ENCODE measurements at places on chromosomes 6 and 20.

DNA sequence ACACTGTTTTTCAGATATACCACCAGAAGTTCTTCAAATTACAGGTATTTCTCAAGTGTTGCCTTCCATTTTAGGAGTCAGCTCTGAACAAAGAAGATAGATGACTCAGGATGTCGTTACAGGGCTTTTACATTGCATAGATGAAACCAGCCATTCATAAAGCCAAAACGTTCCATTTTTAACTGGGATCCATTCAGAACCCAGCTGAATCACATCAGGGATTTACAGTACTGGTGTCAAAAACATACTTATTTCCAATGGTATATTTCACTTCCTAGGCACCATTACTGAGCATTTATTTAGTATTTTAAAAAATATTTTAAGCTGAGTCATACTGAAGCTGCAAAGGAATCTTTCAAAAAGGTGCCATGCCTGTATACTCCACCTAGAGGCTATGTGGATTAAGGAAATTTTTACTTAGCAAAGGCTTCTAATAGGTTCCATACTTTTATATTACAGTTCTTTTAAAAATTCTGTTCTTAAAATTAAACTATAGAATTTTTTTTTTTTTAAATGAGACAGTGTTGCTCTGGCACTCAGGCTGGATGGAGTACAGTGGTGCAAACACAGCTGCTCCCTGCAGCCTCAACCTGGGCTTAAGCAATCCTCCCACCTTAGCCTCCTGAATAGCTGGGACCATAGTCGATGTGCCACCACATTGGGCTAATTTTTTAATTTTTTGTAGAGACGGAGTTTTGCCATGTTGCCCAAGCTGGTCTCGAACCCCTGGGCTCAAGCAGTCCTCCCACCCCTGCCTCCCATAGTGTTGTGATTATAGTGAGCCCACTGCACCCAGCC lies 2.6 kb downstream of the ASF1A start:
- H3K27me3 ChIP-seq, result no peaks in the 10 kb centered on the region
- peaks cover 43% of the 10 kb centered on the region for H3K36me3 ChIP-seq
- peak overlapping the region; percentile 98 for H3K4me3 ChIP-seq
- no peak for DNase-seq
- H3K4me1 ChIP-seq, result peaks cover 70% of the 10 kb centered on the region

DNA sequence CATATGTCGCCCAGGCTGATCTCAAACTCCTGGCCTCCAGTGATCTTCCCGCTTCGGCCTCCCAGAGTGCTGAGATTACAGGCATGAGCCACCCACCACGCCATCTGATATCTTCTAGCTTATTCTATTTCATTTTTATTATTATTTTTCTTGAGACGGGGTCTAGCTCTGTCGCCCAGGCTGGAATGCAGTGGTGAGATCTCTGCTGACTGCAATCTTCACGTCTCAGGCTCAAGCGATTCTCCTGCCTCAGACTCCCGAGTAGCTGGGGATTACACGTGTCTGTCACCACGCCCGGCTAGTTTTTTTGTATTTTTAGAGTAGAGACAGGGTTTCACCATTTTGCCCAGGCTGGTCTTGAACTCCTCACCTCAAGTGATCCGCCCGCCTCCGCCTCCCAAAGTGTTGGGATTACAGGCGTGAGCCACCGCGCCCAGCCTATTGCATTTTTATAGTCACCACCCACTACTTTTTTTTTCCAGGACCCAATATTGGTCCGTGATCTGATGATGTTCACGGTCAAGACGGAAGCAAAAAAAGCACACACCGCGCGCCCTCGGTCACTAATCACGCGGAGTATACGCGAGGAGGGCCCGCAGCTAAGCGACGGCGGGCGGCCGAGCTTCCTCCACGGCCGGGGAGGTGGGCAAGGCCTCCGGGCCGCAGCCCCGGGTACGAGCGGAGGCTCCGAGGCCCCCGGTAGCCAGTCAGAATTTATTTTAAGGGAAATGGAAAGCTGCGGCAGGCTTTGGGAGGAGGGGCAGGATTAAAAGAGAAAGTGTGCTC lies 1.1 kb upstream of the LSM14B start:
- H3K4me1 ChIP-seq, result peaks cover 47% of the 10 kb centered on the region
- H3K27me3 ChIP-seq, result no peaks in the 10 kb centered on the region
- no peak for DNase-seq
- peak overlapping the region; percentile 83 for H3K27ac ChIP-seq
- H3K36me3 ChIP-seq, result peaks cover 27% of the 10 kb centered on the region

- H3K27ac ChIP-seq, result no peak overlapping the region
- no peaks in the 10 kb centered on the region for H3K36me3 ChIP-seq
- H3K27me3 ChIP-seq, result no peaks in the 10 kb centered on the region
- H3K4me3 ChIP-seq, result no peak overlapping the region
- no peak for DNase-seq
Observed at GRCh38 chr6:142008781-142009180, 123.9 kb upstream of the GJE1 start.

DNA sequence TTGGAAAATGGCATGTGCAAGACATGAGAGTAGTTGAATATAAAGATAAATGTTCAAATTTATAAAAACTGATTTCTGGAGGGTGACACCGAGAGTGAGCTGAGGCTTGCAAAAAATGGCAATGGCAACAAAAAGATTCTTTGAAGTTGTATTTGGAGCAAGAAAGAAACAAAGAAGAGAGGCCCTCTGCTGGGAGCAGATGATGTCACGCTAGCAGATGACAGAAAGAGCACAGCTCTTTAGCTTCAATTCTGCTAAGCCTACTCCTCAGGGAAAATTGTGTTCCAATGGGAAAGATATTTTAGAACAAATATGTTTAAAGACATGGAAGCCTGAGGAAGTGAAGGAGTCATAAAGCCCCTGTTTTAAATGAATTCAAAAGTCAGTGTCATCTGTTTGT lies 125.3 kb upstream of the NOX3 start:
- H3K4me3 ChIP-seq, result no peak overlapping the region
- H3K27me3 ChIP-seq, result no peaks in the 10 kb centered on the region
- H3K36me3 ChIP-seq, result no peaks in the 10 kb centered on the region
- H3K27ac ChIP-seq, result no peak overlapping the region

DNA sequence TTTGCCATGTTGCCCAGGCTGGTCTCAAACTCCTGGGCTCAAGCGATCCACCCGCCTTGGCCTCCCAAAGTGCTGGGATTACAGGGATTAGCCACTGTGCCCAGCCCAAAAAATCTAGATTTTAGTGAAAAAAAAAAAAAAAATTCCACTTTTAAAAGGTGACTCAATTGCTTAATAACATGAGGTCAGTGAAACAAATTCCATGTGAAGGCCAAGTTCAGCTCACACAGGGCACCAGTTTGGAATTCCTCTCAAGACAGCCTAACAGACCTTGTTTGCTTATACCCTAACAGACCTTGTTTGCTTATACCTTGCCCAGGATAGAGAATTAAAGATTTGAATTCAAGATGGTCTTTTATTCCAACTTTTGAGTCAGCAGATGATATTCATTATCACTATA lies 5.1 kb downstream of the RRBP1 start:
- peaks cover 27% of the 10 kb centered on the region for H3K4me1 ChIP-seq
- no peak overlapping the region for H3K4me3 ChIP-seq
- no peaks in the 10 kb centered on the region for H3K27me3 ChIP-seq

DNA sequence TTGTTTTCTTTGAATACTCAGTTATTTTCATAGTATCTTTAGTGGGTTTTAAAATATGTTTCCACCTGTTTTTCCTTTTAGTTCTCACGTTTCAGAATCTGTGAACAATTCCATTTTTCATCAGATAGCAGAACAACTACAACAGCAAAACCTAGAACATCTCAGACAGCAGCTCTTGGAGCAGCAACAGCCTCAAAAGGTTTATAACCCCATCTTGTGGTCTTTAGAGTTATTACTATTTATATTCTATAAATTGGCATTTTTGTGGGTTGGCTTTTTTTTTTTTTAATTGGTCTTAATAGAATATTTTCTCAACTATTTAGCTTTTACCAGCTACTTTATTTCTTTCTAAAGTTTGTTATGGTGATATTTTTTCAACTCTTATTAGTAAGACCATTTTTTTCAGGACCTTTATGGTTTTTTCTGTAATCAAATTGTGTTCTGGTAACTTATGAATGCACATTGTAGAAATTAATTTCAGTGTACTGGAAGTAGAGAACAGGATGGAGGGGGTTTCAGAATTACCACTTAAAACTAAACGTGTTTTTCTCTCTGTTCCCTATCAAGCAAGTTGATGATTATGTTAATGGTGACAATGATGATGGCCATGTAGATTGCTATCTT lies 72.2 kb downstream of the SCAF8 start:
- no peaks in the 10 kb centered on the region for H3K27me3 ChIP-seq
- no peaks in the 10 kb centered on the region for H3K4me1 ChIP-seq
- H3K36me3 ChIP-seq, result peaks cover 87% of the 10 kb centered on the region
- H3K4me3 ChIP-seq, result no peak overlapping the region
- DNase-seq, result no peak
- no peak overlapping the region for H3K27ac ChIP-seq

- DNase-seq, result no peak
- no peak overlapping the region for H3K4me3 ChIP-seq
- no peaks in the 10 kb centered on the region for H3K4me1 ChIP-seq
Observed at GRCh38 chr6:47859175-47859574, 77.3 kb downstream of the OPN5 start.

DNA sequence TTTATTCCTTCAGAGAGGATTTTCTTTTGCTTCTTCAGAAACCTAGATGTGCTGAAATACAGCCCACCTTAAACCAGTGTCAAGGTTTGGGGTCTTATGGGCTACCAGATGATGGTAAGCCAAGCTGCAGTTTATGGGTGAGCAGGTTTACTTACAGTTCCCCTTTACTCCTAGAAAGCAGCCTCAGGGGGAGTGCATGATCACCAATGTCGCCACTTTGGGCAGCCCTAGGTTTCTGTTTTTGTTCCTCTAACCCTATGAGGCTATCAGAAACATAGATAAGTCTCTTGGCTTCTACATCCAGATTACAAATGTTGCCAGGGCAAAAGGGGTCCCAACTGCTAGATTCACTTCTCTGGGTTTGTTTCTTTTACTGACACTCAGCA lies 67.2 kb downstream of the TRIM27 start:
- no peak overlapping the region for H3K27ac ChIP-seq
- no peak overlapping the region for H3K4me3 ChIP-seq
- DNase-seq, result no peak
- no peaks in the 10 kb centered on the region for H3K27me3 ChIP-seq

DNA sequence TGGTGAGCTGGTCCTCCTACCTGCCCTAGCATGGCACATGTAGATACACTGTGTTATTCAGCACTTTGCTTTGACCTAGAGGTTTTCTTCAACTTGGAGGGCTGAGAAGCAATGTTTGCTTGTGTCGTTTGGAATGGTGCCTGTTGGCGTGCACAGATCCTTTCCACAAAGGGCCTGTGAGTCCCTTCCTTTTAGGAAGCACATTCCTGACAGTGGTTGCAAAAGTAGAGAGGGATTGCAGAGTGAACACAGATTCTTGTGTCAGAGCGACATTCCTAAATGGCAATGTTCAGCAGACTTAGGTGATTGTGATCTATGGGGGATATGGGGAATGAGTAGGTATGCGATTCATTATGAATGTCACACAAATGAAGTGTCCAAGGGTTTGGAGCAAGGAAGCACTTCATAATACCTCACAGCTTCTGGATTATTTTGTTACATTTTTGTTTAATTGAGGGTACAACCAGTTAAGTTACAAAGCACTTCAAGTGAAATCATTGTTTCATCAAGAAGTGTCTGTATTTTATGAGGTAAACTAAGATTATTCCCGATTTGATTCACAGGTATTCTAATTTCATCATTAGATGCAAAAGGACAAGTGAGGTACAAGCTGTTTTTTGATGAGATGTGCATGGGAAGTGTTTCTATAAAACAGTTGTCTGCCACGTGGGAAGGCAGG lies 713 bp upstream of the RNF144B start:
- H3K27ac ChIP-seq, result no peak overlapping the region
- H3K4me3 ChIP-seq, result no peak overlapping the region
- peaks cover 25% of the 10 kb centered on the region for H3K27me3 ChIP-seq
- H3K4me1 ChIP-seq, result peaks cover 14% of the 10 kb centered on the region

- H3K36me3 ChIP-seq, result peaks cover 9% of the 10 kb centered on the region
- no peaks in the 10 kb centered on the region for H3K4me1 ChIP-seq
- no peaks in the 10 kb centered on the region for H3K27me3 ChIP-seq
Observed at GRCh38 chr6:157059781-157060180, 263.5 kb downstream of the TMEM242 start.

DNA sequence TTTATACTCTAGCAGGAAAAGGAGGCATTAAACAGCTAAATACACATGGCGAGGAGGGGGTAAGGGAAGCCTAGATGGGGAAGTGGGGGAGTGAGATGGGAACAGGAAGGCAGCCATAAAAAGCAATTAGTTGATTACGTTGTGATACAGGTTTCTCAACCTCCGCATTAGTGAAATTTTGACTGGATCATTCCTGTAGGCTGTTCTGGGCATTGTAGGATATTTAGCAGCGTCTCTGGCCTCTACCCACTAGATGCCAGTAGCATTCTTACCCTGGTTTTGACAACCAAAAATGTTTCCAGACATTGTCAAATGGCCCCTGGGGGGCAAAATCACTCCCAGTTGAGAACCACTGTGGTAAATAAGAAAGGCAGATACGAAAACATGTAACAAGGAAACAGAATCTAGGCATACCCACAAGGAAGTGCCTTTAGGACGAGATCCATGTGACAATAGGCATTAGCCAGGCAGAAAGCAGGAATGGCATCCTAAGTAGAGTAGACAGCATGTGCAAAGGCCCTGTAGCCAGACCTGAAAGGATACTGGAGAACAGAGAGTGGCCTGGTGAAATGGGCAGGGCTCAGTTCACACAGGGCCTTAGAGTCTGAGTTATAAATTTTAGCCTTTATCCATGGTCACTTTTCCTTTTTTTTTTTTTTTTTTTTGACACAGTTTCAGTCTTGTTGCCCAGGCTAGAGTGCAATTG lies 25.8 kb upstream of the PTPN1 start:
- peak overlapping the region; percentile 68 for H3K27ac ChIP-seq
- peaks cover 15% of the 10 kb centered on the region for H3K4me1 ChIP-seq
- DNase-seq, result no peak
- H3K4me3 ChIP-seq, result no peak overlapping the region
- no peaks in the 10 kb centered on the region for H3K27me3 ChIP-seq

DNA sequence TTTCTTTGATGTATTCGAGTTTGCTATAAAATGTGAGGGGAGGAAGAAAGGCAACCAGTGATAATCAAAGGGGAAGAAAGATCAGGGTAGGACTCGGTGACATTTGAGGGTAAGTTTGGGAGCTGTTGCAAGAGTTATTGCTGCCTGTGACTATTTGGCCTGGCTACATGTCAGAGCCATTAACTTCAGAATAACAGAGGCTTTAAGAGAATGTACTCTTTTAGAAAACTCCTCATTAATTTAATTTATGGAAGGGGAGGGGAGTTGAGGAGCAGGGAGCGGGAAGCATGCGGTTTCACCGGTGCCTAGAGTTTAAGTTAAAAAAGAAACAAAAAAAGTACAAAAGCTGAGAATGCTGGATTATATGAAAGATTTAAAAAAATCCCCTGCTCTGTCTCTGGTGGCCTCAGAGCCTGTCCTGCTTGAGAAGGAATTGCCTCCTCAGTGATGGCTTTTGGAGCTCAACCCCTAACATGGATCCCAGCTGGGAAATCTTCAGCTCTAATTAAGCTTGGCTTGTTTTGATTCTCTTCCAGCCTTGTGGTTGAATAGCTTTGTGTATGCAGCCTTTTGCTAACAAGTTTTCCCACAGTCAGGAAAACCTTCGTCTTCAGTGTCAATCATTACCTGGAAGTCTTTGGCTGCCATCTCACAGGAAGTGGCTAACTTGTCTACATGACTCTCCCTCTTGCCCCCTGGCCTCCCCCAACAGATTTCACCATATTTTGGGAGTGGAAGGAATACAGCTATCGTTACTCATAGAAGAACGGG lies 238.2 kb downstream of the SOX4 start:
- H3K4me3 ChIP-seq, result no peak overlapping the region
- peak overlapping the region; percentile 1 for H3K27ac ChIP-seq
